ENCODE measurements at places on chromosomes 2 and 18.
A peak's percentile ranks its signal among the peaks of the same experiment; 100 is the strongest.

DNA sequence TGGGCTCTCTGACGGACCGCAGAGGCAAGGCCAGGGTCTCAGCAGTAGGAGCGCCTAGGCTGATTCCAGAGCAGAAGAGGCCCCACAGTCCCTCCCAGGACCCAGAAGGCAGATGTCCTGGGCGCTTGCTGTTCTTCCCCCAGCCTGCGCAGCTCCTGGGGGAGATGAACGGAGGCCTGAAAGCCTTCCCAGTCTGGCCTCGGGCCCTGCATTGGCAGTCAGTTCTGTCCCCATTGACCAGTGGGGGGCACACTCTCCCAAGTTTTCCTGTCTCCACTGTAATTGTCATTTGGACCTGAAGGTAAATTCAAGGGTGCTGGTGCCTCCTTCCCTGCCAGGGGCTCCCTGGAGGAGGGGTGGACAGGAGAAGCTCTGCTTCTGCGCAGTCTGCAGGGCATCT lies 345.7 kb downstream of the CYP26B1 start:
- DNase-seq = no peak

DNA sequence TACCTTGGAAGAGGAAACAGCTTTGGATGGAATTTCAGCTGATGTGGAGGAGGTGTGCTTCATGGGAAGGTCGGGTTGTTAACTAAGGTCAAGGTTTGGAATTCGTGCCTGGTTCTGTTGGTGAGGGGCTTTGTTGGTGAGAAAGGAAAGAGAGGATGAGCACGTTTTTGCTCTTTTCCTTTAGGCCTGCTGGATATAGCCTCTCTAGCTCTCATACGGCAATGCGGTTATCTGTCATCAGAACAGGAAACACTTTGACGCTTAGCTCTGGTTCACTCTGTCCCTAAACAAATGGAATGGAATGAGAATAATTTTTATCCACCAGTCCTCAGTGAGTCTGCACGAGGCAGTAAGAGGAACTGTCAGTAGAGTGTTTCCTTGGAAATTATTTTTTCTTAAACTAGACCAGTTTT lies 169.7 kb upstream of the NOSTRIN start:
- DNase-seq = no peak

DNA sequence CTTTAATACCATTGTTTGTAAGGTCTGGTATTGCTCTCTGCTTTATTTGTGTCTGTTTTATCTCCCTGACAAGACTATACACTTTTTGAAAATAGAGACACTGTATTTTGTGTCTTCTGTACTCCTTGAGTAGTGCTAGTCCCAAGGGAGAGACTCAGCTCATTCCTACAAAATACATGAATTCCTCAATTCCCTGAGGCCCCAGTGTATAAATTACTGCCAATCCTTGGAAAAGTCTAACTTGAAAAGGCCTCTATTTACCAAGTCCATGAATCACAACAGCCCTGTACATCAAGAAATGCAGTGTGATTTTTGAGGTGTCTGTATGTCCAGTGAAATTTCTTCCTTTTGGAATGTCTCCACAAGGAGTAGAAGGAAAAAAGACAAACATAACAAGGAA lies 34.9 kb upstream of the NEDD4L start:
- no peak for DNase-seq

- DNase-seq = no peak
Measured at GRCh38 chr2:97740590-97741182, 27.3 kb downstream of the ZAP70 start.

- DNase-seq = no peak
Measured at GRCh38 chr2:59440491-59440890, 1113.0 kb downstream of the BCL11A start.

- DNase-seq = no peak
Measured at GRCh38 chr18:46939998-46940571, 22.7 kb downstream of the KATNAL2 start.

GRCh38 chr18:2847317-2848246 lies 776 bp downstream of the EMILIN2 start:
- DNase-seq = peak; percentile 4

DNA sequence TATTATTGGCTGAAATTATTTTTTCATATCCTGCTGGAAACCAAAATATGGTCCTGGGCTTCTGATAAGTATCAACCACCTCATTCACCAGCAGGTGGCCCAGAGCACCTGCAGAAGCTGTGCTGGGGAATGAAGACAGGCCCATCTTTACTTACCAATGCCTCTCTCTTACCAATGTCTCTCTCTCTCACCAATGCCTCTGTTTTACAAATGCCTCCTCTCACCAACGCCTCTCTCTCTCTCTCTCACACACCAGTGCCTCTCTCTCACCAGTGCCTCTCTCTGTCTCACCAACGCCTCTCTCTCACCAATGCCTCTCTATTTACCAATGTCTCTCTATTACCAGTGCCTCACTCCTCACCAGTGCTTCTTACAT lies 2.3 kb upstream of the MAL start:
- DNase-seq = peak; percentile 57

DNA sequence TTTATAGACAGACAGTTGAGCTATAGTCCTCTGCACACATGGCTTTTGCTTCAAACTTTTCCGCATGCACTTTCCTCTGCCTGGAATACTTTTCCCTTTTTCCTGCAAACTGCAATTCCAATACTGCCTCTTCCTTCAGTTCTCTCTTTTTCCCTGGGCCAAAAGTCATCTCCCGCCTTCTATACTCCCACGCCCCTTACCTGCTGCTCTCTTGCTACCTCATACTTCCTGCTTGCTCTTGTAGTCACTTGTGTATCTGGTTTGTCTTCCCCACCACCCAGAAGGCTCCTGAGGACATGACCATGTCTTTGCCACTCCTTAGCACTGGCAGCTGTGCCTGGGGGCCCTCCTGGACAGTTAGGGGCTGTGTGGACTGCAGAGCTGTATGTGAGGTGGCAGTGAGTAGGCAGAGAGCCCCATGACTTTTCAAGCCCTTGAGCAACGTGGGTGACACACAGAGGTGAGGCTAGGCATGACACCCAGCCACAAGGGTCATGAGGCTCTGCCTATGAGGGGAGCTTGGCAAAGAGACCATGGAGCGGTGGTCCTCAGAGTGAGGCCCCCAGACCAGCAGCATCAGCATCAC lies 23.2 kb downstream of the SPEG start:
- DNase-seq = no peak

DNA sequence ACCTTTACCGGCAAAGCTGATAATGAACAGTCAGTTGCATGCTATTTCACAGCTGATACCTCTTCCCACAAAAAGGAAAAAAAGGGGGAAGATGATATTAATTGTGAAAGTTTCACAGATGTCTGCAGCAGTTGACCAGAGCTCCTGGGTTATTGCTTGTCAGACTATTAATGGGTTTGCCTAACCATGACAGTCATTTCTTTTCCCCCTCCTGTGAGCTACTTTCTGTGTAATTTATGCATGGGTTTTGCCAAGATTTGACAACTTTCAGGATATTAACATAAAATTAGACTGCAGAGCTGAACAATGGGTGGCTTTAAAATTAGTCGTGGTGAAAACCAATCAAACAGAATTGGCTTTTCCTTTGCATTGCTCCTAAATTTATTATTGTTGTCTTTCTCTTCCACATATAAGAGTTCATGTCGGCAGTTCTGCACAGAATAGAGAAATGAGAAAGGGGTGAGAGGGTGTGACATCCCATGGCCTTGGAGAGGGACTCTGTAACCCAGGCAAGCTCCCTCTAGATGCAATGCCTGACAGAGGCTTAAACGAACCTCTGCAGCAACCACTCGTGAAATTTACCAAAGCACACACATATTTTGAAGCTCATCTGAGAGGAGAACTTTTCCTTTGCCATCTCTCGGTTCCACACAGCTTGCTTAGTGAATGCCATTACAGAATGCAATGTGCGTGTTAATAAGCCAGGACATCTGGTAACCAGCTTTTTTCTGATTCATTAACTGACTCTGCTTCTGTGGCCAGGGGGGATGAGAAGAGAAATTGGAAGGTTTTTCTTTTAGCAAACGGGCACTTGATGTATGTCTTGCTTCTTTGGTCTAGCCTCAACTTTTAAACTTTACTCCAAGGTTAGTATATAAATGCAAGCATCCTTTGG lies 82.2 kb upstream of the ITGA4 start:
- no peak for DNase-seq

- DNase-seq = no peak
Measured at GRCh38 chr2:30801821-30802455, 5.3 kb downstream of the CAPN13 start.

DNA sequence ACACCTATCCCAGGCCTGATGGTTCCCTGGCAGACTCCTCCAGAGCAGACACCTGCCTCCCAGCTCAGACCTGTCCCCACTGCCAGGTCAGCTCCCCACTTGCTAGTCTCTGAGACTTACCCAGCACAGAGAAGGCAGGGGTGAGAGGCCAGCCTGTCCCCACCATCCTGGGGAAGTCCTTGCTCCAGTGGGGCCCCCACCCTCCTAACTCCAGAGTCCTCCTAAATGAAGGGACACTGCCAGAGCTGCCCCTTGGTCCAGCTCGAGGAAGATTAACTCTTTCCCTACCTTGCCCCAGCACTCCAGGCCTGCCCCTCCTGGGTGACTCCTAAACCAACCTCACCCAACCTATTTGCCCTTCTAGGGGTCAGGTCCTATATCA lies 30.4 kb upstream of the TNS1 start:
- DNase-seq = no peak

DNA sequence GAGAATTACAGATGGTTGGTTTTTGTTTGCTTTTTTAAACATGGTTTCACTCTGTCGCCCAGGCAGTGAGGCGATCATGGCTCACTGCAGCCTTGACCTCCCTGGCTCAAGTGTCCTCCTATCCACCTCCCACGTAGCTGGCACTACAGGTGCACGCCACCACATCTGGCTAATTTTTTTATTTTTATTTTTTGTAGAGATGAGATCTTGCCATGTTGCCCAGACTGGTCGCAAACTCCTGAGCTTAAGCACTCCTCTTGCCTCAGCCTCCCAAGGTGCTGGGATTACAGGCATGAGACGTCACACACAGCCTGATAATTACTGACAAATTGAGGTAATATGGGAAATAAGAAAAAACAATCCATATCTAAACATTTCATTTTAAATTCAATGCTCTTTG lies 110.5 kb upstream of the ZSWIM2 start:
- DNase-seq = no peak

GRCh38 chr2:205273148-205273547 lies 409.2 kb upstream of the NRP2 start:
- no peak for DNase-seq

- no peak for DNase-seq
Measured at GRCh38 chr2:118371515-118371914, 283.2 kb downstream of the INSIG2 start.

DNA sequence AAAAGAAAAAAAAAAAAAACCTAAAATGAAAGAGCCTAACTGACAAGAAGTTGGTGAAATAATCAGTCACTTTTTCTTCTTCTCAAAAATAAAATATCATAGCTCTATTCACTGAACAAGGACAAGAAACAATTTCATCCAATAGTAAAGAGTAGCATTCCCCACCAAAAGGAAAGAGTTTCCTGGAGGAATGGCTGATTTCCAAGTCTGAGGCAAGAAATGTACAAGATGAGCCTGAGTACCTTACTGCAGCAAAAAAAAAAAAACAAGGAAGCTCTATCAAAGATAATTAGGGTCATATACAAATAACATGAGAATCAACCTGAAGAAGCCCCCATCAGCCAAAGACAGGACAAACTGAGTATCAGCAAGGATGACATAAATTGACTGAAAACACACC lies 11.5 kb downstream of the ROCK1 start:
- no peak for DNase-seq

GRCh38 chr2:199459286-199460100 lies 1.8 kb upstream of the SATB2 start:
- peak; percentile 38 for DNase-seq

DNA sequence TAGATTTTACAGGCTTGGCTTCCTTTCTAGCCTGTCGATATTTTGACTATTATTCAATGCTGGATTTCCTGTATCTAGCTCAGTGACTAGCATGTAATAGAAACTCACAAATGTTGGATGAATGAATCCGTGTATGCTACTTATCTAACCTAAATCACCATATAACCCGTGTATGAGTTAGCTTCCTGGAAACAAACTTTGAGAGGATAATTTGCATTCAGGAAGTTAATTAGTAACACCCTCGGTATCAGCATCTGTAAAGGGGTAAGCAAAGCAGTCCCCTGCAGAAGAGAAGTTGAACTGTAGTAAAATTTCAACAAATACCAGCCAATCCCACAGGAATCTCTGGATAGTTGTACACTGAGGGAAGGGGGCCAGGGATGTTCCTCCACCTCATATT lies 269.4 kb upstream of the LRATD1 start:
- no peak for DNase-seq

DNA sequence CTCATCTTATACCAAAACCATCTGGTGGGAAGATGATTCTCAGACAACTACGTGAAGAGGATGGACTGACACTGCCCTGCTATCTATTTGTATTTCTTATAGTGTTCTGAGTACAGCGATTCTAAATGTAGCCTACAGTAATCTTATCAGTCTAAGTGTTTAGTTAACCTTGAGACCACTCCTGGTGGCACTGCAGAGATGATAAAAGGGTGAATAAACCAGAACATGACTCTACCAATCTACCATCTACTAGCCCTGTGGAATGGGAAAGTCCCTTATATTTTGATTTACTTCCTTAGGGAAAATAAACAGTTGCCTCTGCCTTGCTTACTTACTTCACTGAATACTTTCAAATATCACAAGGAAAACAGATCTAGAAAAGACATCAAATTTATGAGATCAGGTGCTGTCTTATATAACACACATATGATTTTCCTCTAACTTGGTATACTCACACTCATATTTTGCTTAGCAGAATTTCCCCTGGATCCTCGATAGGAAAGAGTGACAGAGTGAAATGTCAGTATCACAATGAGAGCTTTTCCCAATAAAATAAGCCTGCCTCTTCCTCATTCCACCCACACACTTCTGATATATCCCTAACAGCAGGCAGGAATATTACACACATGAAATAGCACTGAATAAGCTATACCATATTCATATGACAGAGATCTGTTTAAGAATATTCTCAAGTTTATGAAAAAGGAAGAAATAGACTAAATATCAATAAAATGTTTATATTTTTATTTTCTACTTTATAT lies 58.6 kb upstream of the MTIF2 start:
- DNase-seq = no peak

GRCh38 chr2:98710734-98711133 lies 20.2 kb downstream of the MGAT4A start:
- no peak for DNase-seq

DNA sequence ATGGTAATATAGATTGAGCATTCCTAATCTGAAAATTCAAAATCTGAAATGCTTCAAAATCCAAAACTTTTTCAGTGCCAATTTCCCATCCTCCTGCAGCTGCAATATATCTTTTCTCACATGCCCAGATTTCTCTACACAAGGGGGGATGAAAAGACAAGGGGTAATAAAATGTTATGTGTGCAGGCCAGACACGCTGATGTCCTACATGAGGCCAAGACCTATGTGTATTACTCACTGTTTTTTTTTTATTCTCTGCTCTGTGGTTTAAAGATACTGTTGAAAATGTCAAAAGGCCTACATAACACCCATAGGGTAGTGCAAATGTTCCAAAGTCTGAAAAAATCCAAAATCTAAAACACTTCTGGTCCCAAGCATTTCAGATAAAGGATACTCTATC lies 41.2 kb upstream of the CWC22 start:
- DNase-seq = no peak

GRCh38 chr2:24828238-24828996 lies 35.2 kb downstream of the CENPO start:
- DNase-seq = no peak

- no peak for DNase-seq
Measured at GRCh38 chr2:118994778-118995177, 52.8 kb downstream of the MARCO start.
